ENCODE measurements at places on chromosomes 16 and 17.

DNA sequence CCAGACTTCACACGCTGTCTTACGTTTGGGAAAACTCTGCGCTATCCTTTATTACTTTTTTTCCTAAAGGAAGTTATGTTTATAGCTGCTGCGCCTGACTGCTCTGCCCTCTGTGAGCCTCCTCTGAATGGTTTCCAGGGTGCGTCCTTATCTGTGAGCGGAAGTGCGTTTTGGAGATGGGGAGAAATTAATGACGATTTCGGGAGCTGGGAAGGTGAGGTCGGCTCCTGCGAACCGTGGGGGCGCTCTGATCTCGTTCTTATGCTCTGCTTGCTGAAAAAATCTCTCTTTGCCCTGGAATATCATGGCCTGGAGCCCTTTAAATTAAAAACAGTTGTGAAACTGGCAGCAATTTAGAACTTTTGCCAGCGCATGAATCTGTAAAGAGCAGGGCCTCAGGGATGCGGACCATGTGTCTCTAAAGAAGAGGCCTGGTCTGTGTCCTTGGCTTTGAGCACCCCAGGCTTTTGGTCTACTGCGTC, 135.7 kb upstream of the ZFHX3 start:
- DNase-seq = no peak

DNA sequence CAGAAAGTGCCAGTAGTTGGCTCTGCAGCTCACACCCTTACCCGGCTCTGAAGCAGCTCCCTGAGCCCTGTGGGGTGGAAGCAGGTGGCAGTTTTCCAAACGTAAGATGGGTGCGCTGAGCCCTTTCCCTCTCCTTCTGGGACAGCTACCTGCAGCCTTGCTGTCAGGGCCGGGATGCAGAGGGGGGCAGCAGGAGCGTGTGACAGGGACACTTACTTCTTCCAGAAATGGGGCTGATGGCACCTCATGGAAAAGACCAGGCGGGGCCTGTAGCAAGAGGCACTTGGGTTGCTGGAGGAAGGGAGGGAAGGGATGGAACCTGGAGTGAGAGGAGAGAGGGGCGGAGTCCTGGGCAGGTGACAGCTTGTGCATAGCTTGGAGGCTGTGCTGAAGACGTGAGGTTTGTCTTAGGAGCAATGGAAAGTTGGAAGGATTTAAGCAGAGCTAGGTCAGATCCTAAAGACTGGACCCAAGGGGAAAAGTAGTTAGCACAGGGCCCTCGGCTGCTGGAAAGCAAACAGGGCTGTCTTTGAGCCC, 216.8 kb upstream of the RPL38 start:
- no peak for DNase-seq

DNA sequence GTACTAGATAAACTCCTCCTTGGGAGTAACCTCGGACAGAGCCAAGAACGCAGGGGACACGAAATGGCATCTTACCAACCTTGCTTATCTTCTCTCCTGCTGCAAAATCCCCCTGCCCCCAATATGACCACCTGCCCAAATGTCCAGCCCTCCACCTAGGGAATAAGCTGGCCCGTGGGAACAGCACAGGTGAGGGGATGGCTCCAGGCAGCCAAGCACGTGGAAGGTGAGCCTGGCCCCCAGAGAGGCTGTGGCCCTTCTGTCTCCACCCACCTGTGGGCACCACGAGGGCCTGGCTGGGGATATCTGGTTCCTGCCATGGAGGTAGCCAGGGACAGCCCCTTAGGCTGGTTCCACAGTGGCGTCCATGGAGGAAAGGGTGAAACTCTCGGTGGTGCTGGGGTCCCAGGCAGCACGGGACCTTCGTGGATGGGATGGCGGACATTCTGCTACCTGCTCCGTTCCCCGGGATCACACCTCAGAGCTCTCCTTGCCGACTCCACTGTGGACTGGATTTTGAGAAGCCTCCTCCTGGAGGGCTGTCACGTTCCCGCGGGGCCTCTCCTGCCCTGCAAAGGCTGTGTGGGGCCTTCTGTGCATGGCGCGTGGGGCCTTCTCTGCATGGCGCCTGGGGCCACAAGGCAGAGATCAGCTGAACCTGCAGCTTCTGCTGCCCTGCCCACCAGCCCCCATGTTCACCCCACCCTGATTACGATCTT, 388.5 kb upstream of the TNRC6C start:
- no peak for DNase-seq

DNA sequence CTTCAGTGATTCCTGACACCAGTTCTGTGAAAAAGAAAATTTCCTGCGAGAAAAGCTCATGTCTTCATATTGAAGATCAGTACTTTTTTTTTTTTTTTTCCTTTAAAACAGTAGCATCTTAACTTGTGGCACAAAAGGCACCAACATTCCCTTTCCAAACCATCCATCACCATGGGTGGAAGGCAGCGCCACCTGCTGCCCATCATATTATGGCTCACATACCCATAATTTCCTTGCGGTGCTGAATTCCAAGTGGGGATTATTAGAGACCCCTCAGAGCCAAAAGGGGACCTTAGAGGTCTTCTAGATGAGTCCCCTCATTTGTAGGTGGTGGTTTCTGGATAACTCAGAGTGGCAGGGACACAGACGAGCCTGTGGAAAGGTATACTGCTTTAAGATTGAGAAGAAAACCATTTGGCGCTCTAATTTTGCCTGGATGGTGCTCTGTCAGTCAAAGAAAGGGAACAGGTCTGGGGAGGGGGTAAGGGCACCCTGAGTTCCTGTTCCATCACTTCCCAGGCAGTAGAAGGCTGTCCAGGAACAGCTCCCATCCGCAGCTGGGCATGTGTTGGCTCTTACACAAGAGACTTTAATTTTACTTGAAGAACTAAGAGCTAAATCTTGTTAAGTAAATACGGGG, 7.9 kb upstream of the SOST start:
- peak; percentile 58 for DNase-seq

GRCh38 chr16:79651363-79651762, 50.8 kb upstream of the MAF start:
- no peak for DNase-seq

DNA sequence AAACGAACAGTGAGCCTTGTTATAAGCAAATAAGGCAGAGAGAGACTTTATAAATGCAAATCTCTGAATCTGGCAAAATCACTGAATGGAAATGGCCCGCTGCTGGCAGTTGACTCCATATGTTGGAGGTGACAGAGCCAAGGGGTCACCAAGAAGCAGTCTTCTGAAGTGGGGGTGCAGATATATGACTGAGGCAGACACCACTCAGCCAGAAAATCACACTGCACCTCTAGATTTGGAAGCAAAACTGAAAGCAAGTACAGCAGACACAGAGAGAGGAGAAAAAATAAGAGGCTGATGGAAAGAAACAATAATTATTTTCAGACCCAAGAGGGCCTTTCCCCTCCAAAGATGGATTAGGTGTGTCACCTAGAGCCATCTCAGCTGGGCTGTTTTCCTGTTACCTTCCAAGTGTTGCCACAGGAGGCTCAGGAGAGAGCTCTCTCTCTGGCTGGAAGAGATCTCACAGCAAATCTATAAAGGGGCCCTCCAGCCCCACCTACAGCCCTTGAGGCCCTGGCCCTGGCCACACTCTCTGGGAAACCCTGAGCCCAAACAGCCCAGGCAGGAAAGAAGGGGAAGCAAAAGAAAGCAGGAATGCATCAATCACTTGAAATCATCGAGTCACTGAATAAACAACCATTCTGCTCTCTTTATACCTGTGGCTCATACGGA, 585.1 kb upstream of the PSMD7 start:
- DNase-seq = no peak

DNA sequence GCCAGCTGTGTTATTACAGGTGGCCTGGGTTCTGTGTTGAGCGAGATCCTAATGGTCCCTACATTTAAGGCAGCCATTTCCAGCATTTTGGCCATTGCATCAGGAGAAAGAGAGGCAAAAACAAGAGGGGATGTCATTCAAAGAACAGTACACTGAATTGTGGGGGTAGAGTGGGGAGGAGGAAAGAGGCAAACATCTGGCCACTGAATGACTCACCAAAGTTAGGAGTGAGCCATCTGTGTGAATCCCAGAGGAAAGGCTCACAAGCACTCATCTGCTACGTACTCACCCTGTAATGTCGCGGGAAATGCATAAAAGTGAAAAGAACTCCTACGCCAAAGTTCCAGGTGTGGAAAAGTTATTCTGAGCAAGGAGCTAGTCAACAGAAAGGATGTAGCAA, 16.7 kb downstream of the KRABD2 start:
- no peak for DNase-seq

GRCh38 chr17:58960068-58960467, 146.6 kb downstream of the TRIM37 start:
- no peak for DNase-seq

DNA sequence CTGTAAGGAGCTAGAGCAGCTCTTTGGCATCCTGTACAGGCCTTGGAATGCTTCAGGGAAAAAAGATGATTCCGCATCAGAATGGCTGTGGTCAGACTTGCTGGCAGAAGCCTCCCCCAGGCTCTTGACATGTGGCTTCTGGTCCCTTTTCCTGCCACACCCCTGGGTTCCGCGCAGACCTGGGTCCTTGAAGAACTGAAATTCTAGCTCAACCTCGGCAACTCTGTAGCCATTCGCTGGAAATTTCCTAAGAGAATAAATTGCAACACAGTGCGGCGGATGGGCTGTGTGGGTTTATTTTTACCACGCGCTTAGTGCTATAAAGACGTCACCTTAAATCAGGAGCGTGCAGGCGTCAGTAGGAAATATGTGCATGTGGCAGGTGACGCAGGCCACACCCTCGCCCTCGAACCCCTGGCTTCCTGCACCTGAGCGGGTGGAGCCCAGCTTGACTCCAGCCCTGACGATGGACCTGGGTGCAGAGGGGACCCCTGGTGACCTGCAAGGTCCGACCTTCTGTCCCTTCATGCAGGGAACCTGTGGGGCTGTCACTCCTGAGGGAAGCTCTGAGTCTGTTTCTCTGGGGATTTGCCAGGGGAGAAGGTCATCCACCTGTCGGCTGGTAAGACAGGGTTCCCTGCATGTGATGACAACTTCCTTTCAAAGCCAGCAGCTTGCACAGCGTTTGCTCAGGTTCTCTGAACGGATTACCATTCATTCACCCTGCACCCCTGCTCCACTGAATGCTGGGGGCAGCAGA, 46.3 kb downstream of the METRNL start:
- peak; percentile 50 for DNase-seq

DNA sequence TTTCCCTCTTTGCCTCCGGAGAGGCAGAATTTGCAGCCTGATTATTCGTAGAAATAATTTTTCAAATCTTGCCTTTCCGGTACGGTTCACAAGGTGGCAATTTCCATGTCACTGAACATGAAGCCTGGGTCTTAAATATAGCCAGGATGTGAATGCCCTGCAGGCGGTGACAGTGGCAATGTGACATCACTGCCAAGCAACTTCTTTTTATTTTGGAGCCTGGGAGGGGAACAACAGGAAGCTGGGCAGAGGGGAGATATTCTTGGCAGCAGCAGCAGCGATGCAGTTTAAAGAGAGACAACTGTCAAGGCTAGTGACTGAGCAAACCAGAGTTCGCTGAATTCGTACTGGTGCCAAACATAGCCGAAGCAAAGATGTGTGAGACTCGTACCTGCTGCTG, 171.1 kb downstream of the SNX29 start:
- no peak for DNase-seq

DNA sequence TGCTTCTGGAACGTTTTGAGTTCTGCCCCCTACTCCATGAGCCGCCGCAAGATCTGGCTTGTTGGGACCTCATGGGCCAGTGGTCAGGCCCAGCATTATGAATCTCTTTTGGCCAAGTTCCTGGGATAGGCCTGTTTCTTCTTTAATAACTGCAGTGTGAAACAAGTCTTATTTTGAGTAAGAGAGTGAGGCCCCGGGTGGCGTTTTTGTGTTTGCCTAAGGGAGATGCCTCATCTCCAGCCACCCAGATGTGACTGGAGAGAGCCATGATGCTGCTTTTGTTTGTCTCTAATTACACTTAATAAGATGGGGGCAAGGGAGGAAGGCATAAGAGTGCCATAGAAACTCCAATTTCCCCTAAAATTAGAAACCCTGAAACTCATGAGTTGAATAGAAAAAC, 39.8 kb downstream of the KSR1 start:
- DNase-seq = no peak

Data from activated CD8-positive, alpha-beta T cell treated with anti-CD3 and anti-CD28 coated beads, Interleukin-2, amount 10 ng/mL, durations not matched to agents 7 days and 5 days (primary cell).